Globus pallidus (tissue), 1 donor: ENCODE measurements at places on chromosomes 5 and 9.

- DNase-seq = no peak
Observed at GRCh38 chr9:22240619-22241018, 206.0 kb upstream of the DMRTA1 start.

DNA sequence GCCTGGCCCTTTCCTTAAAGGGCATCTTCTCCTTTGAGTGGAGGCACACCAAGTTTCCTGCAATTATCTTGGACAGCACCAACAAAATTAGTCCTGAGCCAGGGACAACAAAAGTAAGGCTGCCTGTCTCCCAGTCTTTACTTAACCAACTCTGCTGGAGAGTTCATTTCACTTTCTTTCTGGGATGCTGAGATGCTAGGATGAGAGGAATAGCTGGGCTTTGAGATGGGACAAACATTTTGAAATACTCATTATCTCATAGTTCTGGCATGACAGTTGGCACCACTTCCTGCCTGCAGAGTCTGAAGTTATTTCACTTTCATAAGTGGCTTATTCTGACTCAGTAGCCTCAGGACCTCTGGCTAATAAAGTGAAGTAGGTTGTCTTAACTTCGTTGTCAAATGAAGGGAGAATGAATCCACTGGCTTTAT is 157.0 kb downstream of the C9orf152 start:
- DNase-seq = no peak

GRCh38 chr5:51997949-51998348 is 614.7 kb downstream of the ISL1 start:
- no peak for DNase-seq

DNA sequence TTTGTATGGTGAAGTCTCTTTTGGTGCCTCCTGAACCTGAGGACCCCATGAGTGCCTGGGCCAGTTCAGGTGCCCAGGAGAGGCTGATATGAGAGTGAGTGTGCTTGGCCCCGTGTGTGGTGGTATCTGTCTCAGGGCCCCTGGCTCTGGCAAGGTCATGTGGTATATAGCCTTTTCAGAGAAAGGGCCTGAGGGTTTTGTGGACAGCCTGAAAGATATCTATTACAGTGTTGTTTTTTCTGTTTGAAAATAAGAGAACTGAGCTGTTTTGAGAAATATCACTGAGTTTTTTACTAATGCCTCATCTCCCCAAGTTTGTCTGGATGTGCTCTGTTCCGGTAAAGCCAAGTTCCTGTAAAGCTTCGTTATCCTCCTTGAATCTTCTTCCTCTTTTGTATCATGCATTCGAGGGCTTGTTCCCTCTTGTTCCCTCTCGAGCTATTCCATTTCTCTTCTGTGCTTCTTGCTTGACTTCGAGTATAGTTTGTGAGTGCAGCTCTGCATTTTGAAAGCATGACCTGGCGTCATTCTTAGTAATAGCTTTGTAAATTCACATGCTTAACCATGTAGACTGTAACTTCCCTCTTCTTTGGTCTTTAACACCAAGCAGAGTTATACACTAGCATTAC is 122.3 kb downstream of the MAST4 start:
- DNase-seq = no peak

DNA sequence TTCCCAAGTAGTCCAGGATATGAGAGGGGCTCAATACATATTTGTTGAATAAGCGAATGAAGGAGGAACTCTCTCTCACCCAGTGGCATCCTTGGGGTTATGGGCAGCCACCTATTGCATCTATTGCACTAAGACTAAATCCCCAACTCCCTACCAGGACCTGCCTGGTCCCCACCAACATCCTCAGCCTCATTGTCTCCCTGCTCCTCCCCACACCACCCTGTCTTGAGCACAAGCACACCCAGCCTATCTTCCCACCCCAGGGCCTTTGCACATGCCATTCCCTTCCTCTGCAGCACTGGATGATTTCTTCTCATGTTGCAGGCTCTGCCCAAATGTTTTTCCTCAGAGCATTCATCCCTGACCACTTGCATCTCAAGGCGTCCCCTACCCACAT is 133.8 kb downstream of the BARX1 start:
- DNase-seq = no peak

- no peak for DNase-seq
Observed at GRCh38 chr5:168136340-168136739, 155.1 kb upstream of the WWC1 start.

DNA sequence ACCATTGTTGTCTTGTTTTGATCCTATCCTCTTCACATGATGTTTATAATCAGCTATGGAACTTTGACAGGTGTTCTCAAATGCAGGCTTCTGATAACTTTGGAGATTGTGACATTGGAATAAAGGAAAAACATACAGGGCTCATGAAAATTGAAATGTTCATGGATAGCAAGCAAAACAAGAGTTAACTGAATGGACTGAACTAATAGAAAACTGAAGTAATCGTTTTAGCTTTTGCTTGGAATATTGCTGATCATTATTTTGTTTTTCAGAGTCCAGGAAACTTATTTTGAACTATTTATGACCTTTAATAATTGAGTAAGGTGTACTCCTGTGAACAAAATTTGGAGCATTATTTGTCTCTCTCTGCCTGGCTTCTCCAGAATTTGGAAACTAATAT is 436.7 kb upstream of the CDH9 start:
- no peak for DNase-seq

- no peak for DNase-seq
Observed at GRCh38 chr5:116740771-116741170, 166.1 kb upstream of the SEMA6A start.

DNA sequence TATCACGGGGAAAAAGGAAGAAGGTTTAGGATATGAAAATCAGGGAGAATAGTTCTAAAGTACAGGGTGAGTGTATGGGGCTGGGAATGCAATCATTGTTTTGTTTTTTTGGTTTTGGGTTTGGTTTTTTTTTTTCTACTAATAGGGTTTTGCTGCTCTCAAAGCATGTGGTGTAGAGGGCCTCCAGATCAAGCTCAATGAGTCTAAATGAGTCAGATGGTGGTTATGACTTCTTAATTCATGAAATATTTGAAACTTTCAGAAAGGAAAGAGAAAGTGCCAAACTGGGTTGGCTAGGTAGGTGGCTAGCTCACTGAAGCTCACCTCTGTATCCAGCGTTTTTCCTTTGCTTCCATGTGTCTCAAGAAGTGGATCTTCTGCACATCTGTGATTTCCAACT is 10.7 kb downstream of the OR1L8 start:
- no peak for DNase-seq

- no peak for DNase-seq
Observed at GRCh38 chr9:86614871-86615849, 260.9 kb upstream of the TUT7 start.

- DNase-seq = no peak
Observed at GRCh38 chr5:34053571-34054399, 10.8 kb upstream of the C1QTNF3 start.

DNA sequence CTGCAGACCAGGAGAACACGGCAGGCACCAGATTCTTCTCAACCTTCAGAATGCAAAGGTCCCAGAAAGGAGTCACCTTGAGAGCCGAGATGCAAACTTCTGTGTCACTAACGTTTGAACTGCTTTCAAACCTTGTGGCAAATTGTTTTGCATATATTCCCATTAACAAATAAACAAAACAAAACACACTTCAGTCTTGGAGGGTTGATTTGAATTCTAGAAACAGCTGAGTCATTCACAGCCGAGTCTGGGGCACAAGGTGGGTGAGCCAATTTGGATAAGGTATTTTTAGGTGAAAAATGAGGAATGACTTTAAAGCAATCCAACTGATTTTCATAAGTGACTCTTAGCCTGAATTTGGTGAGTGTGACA is 38.8 kb upstream of the ANKRD33B start:
- DNase-seq = no peak

- DNase-seq = no peak
Observed at GRCh38 chr5:63439537-63439936, 522.7 kb downstream of the HTR1A start.

DNA sequence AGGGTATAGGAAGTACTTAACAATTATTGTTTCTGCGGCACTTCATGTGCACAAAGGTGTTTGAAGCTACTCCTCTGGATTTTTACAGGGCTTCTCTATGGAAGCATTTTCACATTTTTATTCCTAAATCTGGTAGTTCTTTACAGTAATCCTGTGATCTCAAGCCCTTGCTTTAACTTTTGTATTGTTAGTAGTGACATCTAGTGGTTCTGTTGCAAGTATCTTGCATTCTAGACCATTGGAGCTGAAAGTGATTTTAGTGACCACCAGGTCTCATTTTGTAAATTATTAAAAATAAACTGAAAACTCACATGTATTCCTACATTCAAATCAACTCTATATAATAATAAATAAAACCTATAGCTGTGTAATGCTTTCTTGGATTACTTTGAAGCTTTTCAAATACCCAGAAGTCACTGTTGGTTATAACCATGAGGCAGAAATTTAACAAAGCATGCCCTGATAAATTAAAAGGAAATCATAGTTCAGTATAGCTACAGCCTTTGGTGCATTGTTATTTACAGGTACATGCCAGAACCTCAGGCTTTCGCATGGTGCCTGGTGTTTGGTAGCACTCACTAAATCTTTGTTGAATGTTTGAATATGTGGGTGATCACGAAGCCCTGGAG is 18.9 kb downstream of the RPS23 start:
- peak; percentile 13 for DNase-seq

- DNase-seq = peak; percentile 1
Observed at GRCh38 chr5:161064781-161065180, 212.8 kb upstream of the ATP10B start.

GRCh38 chr5:108801776-108802175 is 54.1 kb downstream of the FER start:
- DNase-seq = no peak

DNA sequence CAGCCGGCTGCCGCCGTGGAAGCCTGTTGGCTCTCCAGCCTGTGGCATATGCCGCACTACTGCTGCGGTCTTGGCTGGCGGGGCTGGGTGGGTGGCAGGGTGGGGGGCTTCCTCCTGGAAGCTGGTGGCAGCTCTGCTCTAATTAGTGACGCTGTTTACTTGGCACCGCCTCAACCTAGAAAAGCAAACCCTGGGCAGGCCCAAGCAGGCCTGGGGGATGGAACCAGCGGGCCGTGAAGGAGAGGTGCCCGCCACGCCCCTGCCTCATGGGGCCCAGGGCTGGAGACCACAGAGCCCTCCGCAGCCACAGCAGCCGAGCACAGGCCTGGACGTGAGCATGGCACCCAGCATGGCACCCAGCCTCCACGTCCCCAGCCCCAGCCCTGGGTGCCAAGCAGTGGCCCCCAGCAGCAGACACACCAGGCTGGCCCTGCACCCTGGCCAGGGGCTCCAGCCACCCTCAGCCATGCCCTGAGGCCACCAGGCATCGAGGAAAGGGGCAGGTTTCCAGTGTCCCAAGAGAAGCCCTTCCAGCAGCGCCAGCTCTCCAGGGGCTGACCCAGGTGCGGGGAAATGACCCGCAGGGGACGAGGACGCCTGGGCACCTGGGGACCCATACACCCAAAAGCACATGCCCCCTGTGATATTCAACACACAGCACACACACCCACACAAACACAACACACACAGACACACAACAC is 5.4 kb upstream of the CCDC187 start:
- DNase-seq = no peak

GRCh38 chr9:98121058-98121457 is 2.0 kb upstream of the TRIM14 start:
- no peak for DNase-seq
